Stimulated activated CD4-positive, alpha-beta T cell treated with anti-CD3 and anti-CD28 coated beads, Interleukin-2, amount 100 ng/mL, for 24 hours (primary cell): ENCODE measurements at places on chromosomes 5 and 9.
A peak's percentile ranks its signal among the peaks of the same experiment; 100 is the strongest.

- DNase-seq = no peak
Measured at GRCh38 chr9:37302277-37302676, 120.2 kb upstream of the GRHPR start.

DNA sequence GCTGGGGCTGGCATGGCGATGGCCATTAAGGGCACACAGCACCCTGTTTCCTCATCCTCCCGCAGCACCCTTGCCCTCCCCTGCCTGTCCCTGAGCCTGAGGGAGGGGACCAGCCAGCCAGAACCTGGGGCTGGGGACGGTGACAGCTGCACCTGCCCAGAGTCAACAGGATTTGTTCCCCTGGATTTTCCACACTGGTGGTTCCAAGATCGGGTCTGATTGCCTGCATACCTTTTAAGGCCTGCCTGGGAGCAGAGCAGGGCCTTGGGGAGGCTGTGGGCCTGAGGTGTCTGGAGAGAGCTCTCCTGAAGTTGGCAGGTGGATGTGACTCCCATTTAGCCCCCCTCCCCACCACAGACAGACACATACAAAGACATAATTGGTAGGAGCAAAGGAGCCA is 61.0 kb upstream of the C5orf58 start:
- no peak for DNase-seq

DNA sequence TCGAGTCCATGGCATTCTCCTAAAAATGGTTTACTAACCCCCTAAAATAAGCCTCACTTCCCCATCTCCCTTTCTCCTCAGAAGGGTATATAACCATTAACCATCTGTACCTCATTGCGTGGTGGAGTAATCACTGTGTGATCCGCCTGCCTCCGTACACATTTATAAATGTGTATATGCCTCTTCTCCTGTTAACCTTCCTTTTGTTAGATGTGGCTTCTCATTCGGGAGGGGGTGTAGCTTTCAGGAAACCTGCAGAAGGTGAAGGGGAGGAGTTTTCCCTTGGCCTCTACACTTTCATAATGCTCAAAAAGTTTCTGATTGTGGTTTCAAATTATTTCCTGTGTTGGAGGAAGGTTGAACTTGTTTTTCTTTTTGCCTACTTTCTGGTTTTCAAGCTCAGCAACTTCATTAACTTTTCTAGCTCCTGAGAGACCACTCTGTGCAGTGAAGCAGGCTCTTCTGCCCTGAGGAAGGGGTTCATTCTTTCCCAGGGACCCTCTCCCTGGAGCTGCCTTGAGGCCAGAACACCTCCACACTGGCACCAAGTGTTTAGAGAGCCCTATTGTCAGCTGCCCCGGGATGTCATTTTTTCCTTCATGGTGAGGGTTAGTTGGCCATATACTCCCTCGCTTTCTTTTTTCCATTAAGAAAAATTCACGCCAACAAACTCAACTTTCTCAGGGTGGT is 46.9 kb downstream of the RASGRF2 start:
- peak; percentile 59 for DNase-seq

DNA sequence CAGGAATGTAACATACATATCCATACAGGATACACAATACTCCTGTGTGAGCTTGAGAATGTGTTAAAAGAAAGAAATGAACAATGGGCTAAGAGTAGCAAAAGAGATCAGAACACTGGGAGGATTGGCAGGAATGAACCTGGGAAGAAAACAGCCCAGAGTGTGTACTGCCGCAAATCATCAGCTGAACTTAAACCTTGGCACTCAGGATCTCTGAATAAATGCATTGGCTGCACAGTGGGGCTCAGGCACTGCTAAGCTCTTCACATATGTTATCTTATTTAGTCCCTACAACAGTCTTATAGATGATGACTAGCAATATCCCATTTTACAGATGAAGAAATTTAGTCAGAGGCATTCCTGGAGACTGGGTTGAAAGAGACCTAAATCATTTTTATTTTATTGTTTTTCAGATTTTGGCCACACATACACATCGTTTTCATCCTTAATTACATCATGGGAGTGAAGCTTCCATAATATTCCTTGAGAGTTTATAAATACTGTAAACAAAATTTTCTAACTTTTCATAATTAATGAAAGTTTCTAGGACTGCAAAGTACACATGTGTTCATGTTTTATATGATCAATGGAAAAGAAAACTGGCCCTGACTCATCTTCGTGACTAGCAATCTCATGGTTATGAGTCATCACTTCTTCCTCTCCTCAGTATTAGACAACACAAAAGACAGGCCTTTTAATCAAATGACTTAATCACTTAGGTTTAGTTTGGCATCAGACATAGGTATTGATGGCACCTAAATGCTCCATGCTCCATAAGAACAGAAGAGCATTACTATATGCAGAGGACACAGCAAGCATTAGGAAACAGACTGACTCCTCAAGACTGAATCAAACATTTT is 59.2 kb downstream of the CDH18 start:
- no peak for DNase-seq

DNA sequence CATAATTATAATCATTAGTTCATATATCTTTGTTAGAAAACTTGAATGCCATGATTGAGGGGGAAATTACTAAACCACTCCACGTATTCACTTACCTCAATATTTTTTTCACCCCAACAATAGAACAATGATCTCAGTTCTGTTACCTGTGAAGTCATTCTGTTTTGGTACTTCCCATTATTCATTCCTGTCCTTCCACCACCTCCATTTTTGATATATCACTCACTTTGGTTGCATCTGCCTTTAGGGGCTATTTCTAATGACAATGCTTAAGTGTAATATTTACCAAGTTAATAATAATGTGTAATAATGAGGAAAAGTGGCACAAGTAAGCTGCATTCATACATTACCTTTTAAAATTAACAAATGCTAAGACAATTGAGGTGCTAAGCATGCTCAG is 218.4 kb downstream of the SPATA31D1 start:
- no peak for DNase-seq

GRCh38 chr5:157066080-157066479 is 7.2 kb upstream of the HAVCR1 start:
- DNase-seq = no peak

- DNase-seq = no peak
Measured at GRCh38 chr5:149776361-149777305, 46.5 kb downstream of the PPARGC1B start.

GRCh38 chr5:74409712-74410111 is 230.8 kb downstream of the ENC1 start:
- no peak for DNase-seq

- no peak for DNase-seq
Measured at GRCh38 chr5:7245121-7245651, 150.8 kb upstream of the ADCY2 start.

GRCh38 chr9:126327006-126327713 is 531 bp downstream of the MVB12B start:
- DNase-seq = peak; percentile 32

DNA sequence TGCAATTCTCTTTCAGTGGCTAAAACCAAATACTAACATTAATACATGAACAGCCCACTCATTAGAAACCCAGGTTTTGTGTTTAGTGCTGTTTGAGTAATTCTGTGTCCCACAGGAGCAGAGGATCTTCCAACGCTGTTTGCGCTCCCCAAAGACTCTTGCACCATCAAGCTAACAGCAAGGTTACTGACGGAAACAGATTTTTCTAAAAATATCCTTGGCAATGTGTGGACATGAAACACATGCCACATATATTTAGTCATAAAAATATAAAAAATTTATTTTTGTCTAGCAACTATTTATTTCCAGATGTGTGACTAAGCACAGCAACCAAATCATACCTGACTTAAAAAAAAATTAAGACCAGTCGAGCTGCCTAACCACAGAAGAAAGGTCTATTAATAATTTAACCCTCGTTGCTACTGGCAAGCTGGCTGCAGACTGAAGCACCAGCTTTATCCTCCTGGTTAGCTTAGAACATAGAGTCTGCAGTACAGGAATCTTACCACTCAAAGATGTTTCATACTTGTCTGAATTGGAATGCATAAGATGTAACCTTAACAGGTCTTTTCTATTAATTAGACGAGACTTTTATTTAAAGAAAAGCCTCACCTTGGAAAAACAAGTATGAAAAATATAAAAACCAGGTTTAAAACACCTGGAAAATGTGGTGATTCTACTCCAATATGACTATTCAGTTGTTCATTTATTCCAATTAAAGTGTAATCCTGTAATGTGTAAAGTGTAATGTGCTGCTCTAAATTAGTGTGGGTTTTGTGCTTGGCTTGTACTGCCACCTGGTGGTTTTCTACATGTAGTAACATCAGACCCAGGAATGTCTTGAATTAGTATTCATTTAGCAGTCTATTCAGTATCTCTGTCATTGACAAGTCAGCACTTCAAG is 272.5 kb downstream of the EPB41L4A start:
- DNase-seq = peak; percentile 63

DNA sequence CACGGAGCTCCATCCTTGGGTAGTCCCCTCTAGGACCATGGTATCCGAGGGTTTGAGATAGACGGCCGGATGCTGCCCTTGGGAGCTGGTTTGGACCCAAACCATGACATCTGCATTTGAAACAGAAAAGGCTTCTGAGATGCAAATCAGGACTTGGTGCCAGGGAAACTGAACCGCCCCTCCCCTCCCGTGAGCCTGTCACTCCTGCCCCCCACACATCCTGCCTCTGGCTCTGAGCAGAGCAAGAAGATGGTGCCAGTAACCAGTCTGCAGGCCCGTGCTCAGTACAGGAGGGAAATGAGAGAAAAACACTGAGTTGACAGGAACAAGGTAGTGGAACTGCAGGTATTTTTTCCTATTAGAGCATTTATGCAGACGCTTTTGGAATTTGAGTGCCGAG is 18.6 kb downstream of the ARPC5L start:
- no peak for DNase-seq

GRCh38 chr9:127116957-127117356 is 5.5 kb downstream of the ANGPTL2 start:
- no peak for DNase-seq

DNA sequence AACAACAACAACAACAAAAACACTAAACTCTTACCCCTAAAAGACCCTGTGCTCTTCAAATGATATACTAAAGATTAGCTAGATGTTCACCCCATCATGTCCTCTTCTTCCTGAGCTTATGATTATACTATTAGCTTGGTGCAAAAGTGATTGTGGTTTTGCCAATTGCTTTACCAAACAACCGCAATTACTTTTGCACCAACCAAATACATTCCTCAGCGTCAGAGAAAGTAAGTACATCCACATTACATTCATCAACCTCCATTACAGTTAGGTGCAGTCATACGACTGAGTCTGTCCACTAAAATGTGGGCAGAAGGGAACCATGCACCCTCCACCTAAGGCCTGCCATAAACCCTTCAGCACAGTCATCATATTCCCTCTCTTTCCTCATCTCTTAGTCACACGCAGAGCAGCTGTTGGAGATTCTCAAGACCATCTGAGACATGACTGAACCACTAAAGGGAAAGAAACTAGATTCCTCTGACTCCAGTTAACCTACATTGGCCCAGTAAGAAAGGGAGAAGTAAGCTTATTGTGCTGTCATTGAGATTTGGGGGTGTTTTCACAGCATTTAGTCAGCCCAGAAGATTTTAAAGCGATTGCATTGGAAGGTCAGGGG is 181.6 kb upstream of the TLE4 start:
- no peak for DNase-seq

DNA sequence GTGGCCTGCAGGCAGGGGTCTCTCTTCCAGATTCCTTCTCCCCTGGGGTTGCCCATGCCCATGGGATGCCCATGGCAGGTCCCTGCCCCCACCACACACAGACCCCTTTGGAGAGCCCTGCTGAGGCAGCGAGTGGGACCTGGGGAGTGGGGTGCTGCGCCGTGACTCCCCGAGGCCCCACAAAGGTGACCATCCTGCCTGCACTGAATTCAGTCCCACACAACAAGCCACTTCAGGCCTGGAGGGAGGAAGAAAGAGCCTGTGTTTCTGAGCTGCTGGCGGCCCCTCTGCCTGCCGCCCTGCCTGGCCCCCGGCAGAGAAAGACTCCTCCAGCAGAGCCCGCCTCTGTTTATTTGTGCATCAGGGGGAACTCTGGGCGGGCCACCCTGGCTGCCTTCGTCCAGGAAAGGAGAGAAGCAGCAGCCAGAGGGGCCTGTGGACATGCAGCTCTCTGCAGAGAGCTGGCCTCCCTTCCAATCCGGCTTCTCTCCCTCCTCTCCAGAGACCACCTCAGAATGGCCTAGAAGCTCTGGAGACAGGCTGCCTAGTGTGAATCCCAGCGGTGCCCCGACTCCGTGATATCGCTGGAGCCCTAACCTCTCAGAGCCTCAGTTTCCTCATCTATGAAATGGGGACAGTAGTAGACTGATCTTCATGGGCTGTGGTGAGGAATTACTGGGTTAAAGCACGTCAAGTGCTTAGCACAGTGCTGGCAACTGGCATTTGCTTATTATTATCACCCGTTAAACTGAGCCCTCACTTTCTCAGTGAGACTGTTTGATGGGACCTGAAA is 72.9 kb downstream of the COL27A1 start:
- no peak for DNase-seq

DNA sequence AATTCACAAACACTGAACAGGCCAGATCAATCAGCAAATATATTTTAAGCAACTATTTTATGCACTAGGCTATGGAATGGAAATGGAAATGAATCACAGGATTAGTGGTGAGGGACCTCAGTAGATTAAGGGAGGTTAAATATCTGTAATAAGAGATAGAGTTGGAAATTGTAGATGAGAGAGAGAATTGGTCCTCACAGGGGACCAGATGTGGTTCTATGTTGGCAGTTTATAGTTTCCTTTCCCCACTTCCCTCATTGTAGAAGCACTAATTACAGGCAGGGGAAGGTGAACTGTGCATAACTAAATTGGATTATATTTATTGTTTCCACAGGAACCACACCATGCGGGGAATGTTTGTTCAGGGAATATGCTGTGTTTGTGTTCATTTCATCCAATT is 496.2 kb downstream of the ARHGEF28 start:
- no peak for DNase-seq

DNA sequence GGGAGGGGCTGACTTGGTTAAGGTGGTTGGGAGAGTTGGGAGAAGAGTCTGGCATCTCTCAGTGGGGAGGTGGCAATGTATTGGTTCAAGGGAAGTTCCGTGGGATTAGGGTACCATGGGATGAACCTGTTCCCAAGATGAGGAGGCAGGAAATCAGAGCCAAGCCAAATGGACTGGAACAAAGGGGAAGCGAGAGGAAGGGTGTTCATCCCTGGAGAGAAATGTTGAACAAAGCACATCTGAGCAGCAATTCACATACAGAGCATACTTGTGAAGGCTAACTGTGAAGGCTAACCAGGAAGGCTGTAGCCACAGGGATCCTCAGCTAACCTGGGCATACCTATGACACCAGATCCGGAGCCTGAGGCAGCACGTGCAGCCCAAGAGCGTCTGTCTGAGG is 214.0 kb downstream of the MCTP1 start:
- DNase-seq = no peak

- DNase-seq = no peak
Measured at GRCh38 chr9:120397453-120397852, 182.5 kb downstream of the CDK5RAP2 start.

DNA sequence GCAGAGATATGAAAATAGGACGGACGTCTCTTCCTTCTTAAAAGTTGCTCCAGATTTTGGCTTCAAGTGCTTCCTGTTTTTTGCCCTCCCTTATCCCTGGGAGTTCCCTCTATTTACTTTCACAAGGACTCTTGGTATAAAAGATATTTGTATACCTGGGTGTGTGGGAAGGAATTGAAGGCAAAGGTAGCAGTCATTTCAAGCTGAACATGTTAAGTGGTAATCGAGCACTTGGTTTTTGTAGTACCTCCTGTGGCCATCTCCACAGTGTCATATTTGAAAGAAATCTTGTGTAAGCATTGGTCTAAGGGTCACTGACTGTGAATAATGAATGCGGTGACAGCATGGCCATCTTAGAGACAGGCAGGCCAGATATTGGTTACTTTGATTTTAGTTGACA is 593.6 kb downstream of the MTRR start:
- no peak for DNase-seq
